ENCODE measurements at places on chromosomes 11 and 22.

- DNase-seq, result peak; percentile 89
Measured at GRCh38 chr11:1852877-1853276, at the start of gene LSP1. Gene LSP1 (plus strand): TSS chr11:1853084. CDS start chr11:1853145, 61 bp downstream.

GRCh38 chr11:94960488-94960887 lies 12.9 kb downstream of the CWC15 start:
- DNase-seq, result no peak

GRCh38 chr11:37512156-37512780 lies 914.2 kb upstream of the RAG2 start:
- DNase-seq, result no peak

GRCh38 chr11:113401718-113402117 lies 14.1 kb downstream of the ANKK1 start:
- DNase-seq, result no peak

DNA sequence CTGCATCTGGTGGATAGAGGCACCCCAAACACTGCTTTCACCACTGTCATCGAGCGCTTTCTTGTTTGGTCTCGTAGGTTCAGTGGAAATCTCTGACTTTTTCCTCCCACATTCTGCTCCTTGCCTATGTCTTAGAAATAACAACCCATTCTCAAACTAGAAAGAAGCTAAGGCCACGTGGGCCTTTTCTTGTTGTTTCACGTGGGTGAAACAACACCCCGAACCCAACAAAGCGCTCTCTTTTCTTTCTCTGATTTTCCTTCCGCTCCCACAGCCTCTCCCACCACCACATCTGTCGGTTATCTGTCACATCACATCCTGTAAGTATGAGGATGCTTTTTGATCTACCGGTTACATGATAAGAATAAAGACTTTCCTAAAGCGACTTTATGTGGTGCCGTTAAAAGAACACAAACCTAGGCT lies 77.1 kb downstream of the LINC01488 start:
- peak; percentile 49 for DNase-seq

DNA sequence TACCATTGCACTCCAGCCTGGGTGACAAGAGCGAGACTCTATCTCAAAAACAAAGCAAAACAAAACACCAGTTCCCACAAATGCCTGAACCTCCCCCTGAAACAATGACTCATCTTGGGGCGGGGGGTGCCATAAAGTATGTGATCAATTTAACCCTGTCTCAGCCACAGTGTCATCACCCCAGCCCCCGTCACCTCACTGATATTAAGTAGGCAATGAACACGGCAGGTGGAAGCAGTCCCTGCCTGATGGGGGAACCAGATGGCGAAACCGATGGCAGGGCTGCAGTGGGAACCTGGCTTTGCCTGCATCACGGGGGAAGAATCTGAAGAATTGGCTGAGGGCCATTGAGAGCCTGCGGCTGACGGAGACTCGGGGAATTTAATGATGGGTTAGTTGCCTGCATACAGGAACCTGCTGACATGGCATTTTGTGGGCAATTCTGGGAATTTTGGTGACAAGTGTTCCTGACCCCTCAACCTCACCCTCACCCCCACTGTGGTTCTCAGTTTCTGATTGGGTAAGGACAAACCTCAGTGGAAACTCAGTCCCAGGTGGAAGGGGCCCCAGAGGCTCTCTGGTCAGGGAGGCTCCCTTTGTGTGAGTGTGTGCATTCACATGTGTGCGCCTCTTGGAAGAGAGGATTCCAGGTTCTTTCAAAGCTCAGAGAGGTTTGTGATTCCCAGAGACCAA lies 39.1 kb upstream of the SHISAL1 start:
- DNase-seq, result peak; percentile 59

DNA sequence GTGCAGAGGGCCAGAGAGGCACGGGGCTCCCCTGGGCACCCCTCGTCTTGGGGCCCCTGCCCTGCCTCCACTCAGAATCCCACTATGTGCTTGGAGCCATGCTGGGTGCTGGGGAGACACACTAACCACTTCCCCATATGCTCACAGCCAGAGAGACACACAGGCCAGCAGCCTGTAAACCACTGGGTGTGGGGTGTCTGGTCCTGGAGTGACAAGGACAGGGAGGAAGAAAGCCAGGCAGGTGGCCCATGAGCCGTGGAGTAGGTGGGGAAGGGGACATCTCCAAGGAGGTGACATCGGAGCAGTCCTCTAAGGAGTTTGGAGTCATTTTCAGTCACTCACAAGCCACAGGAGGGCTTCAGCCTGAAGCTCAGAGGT lies 58.9 kb downstream of the CDKN1C start:
- DNase-seq, result no peak

- DNase-seq, result no peak
Measured at GRCh38 chr22:45960477-45961386, 16.2 kb downstream of the WNT7B start.

DNA sequence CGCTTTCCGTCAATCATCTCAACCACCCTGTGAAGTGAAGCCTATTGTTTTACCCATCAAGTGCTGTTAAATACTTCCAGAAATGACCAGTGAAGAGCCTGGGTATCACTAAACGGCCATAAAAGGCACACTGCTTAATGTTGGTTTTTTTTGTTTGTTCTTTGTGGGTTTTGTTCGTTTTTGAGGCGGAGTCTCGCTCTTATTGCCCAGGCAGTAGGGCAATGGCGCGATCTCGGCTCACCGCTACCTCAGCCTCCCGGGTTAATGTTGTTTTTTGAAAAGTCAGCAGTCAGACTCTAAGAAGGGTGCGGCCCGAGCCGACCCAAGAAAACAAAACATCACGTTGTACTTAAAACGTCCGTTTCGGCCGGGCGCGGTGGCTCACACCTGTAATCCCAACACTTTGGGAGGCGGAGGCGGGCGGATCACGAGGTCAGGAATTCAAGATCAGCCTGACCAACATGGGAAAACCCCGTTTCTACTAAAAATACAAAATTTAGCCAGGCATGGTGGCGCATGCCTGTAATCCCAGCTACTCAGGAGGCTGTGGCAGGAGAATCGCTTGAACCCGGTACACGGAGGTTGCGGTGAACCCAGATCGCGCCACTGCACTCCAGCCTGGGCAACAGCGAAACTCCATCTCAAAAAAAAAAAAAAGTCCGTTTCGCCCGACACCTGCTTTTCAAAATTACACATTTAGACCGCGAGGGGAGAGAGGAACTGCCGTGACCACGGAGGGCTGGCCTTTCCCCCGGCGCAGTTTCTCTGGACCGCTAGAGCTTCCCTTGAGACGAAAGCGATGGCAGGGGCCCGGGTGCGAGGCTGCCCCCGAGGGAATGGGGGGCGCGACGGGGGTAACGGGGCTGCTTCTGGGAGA lies 714 bp downstream of the CD59 start:
- peak; percentile 60 for DNase-seq

DNA sequence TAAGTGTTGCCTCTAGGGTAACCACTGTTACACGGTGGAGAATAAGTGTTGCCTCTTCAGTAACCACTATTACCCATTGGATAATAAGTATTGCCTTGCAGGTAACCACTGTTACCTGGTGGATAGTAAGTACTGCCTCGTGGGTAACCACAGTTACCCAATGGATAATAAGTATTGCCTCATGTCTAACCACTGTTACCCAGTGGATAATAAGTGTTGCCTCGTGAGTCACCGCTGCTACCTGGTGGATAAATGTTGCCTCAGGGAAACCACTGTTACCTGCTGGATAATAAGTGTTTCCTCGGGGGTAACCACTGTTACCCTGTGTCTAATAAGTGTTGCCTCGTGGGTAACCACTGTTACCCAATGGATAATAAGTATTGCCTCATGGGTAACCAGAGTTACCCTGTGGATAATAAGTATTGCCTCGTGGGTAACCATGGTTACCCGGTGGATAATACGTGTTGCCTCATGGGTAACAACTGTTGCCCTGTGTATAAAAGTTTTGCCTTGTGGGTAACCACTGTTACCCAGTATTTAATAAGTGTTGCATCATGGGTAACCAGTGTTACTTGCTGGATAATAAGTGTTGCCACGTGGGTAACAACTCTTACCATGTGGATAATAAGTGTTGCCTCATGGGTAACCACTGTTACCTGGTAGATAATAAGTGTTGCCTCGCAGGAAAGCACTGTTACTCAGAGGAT lies 12.3 kb upstream of the NXPE4 start:
- DNase-seq, result no peak

DNA sequence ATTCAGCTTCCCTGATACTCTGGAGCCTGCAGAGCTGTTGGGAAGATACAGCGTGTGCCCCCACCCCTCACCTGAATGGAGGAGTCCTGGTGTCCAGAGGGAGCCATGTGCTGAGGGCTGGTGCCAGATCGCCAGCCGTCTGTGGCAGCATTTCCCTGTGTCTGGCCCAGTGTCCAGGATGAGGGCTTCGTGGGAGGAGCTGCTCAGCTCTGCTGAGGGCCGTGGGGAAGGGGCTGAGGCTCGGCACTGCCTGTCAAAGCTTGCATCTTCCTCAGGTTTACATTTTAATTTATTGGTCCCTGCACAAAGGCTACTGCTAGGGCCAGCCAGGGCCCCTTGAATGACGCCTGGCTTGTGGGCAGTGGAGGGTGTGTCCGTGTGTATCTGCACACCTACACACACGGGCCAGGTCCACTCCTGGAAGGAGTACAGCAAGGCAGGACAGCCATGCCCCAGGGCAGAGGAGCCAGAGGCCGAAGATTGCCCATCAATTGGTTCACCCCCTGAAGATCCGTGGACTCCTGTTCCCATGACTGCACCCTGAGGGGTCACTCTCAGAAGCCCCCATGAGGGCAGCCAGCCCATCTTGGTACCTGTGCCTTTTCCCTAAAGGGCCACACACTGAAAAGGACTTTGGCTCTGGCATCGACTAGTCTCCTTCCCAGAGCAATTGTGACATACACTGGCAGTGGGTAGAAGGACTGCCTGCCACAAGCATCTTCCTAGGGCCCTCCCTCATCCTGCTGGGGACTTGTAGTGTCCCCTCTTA lies 107.7 kb upstream of the PARVA start:
- no peak for DNase-seq

DNA sequence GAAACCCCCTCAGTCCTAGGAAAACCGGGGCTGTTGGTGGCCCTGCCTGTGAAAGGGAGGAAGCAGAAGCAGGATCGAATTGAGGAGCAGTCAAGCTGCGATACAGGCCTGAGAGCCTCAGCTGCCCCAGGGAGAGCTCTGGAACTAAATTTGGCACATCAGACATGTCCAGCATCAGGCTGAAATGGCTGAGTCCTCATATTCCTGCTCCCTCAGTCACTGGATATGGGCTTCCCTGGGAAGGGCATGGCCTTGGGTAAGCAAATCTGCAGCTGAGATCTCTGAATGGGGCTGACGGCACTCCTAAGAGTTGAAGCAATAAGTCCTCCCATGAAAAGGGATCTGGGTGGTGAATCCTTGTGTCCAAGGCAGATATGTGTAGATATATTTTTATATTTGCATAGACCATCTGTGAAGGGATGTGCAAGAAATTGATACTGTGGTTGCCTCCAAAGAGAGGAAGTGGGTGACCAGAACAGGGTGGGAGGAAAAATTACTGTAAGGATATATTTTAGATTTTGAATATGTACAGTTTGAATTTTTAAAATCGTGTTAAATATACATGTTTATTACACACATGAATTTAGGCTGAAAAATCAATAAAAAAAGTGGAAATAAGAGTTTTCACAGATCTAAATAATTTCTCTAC lies 45.5 kb downstream of the APIP start:
- no peak for DNase-seq

GRCh38 chr11:33941637-33942160 lies 49.8 kb upstream of the LMO2 start:
- no peak for DNase-seq

DNA sequence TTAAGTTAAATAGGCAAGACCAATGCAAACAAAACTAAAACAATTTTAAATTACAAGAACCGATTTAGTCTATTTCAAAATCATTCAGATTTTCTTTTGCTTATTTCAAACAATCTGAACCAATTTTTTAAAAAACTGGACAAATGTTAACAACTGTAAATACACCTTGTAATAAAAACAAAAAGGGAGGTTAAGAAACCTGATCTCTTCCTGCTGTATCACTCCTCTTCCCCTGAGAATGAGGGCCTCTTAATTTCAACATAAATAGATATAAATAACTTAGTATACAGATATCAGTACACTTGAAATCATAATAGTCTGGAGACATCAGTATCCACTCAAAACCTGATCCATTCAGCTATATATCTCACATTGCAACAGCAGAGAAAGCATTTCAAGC lies 346.6 kb downstream of the TTC28 start:
- DNase-seq, result no peak

DNA sequence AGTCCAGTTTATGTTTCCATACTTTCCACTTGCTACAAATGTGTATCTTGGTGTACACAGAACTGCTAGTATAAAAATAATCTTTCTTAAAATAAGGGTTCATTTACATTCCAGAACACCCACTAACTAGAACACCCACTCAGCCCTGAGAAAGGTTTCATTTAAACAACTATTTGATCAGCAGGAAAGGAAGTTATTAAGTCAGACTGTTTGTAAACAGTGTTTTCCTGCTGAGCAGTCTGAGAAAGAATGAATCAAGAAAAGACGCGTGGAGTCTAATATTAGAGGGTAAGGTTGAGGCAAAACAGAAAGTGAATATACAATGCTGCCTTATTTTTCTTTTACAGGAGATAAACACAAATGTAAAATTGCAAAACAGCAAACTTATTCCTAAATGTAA lies 32.7 kb downstream of the NARS2 start:
- DNase-seq, result no peak

DNA sequence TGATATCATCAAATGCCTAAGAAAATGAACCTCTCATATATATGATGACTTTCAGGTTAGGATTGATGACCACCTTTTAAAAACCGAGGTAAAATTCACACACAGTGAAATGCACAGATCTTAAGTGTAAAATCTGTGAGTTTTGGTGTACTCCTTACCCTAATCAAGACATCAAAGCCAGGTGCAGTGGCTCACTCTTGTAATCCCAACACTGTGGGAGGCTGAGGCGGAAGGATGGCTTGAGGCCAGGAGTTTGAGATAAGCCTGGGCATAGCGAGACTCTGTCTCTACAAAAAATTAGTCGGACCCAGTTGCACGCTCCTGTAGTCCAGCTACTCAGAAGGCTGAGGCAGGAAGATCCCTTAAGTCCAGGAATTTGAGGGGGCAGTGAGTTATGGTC lies 140.4 kb downstream of the UVRAG start:
- DNase-seq, result no peak

GRCh38 chr22:49297286-49297870 lies 530.3 kb downstream of the BRD1 start:
- no peak for DNase-seq

GRCh38 chr11:65781152-65781961 lies 581 bp upstream of the AP5B1 start:
- DNase-seq, result no peak

DNA sequence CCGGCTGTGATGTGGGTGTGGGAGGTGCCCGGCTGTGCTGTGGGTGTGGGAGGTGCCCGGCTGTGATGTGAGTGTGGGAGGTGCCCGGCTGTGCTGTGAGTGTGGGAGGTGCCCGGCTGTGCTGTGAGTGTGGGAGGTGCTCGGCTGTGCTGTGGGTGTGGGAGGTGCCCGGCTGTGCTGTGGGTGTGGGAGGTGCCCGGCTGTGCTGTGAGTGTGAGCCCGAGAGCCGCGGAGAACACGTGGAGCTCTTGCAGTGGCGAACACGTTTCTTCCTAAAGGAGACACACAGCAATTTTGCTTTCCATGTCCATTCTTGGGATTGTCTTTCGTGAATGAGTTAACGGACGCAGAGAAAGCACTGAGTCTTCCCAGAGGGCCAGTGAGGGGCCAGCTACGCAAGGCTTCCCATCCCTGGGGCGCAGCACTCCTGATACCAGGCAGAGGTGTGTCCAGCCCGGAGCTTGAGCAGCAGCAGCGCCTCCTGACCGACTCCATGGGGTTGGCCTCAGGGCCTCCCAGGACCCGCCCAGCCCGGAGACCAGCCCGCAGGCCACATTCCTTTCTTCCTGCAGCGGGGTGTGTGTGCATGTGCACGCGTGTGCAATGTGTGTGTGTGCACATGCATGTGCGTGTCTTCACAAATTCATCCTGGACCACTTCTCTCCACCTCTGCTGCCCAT lies 245.0 kb upstream of the B3GAT1 start:
- no peak for DNase-seq

- no peak for DNase-seq
Measured at GRCh38 chr11:68498903-68499883, 38.6 kb downstream of the PPP6R3 start.

Data from stimulated activated CD4-positive, alpha-beta T cell treated with anti-CD3 and anti-CD28 coated beads, Interleukin-15, amount 100 ng/mL, for 24 hours (primary cell).